ENCODE measurements at places on chromosomes 11 and 22.

GRCh38 chr11:73195191-73196007 is 22.7 kb upstream of the P2RY2 start:
- no peaks in the 10 kb centered on the region for H3K4me1 ChIP-seq
- H3K27ac ChIP-seq: no peak overlapping the region
- H3K36me3 ChIP-seq: no peaks in the 10 kb centered on the region
- H3K27me3 ChIP-seq: no peaks in the 10 kb centered on the region
- DNase-seq: no peak
- H3K4me3 ChIP-seq: no peak overlapping the region

DNA sequence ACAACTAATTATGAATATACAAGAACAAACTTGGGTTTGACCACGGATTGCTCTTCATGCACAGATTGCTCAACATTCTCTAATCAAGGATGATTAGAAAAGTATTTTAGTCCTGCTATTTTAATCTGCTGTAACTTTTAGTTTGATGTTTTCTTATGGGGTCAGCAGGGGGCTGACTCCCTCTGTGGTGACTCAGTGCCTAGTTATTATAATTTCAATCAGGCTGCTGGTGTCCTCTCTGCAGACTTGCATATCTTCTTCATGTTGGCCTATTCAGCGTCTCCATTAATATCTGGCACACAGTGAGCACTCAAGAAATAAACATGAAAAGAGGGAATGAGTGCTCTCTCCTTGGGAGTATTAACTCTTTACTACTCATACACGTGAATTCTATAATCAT is 223.8 kb upstream of the DDI1 start:
- no peak overlapping the region for H3K4me3 ChIP-seq
- no peak overlapping the region for H3K27ac ChIP-seq
- no peaks in the 10 kb centered on the region for H3K36me3 ChIP-seq

GRCh38 chr11:114122686-114123085 is 63.2 kb downstream of the ZBTB16 start:
- DNase-seq: no peak
- H3K4me1 ChIP-seq: no peaks in the 10 kb centered on the region
- H3K27me3 ChIP-seq: no peaks in the 10 kb centered on the region
- H3K27ac ChIP-seq: peak overlapping the region; percentile 5
- H3K36me3 ChIP-seq: no peaks in the 10 kb centered on the region
- H3K4me3 ChIP-seq: no peak overlapping the region

DNA sequence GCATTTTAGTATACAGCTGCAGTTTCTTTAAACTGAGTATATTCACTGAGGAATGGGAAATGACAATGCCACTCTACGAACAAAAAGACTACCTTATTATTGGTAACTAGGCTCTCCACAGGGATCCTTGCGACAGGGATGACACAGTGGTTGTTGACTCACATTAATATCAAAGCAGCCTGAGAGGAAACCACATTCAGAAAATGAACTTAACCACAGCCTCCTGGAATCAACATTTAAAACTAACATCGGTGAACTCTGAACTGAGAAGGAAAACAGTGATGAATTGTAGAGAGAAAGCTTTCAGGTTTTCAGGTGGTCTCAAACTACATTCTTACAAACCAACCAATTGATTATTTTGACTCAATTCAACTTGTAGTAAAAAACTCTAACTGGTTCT is 90.3 kb upstream of the MTMR2 start:
- H3K36me3 ChIP-seq: no peaks in the 10 kb centered on the region
- DNase-seq: no peak
- H3K4me3 ChIP-seq: no peak overlapping the region
- H3K27ac ChIP-seq: no peak overlapping the region
- H3K4me1 ChIP-seq: peaks cover 14% of the 10 kb centered on the region

GRCh38 chr11:130103296-130103814 is 33.7 kb downstream of the APLP2 start:
- peaks cover 18% of the 10 kb centered on the region for H3K4me1 ChIP-seq
- DNase-seq: peak; percentile 33
- no peaks in the 10 kb centered on the region for H3K36me3 ChIP-seq
- H3K27ac ChIP-seq: no peak overlapping the region
- no peaks in the 10 kb centered on the region for H3K27me3 ChIP-seq

Measured in tibial nerve (tissue), 4 donors.